NCI-H2081 (cell line): ENCODE measurements at places on chromosomes 2 and 18.

DNA sequence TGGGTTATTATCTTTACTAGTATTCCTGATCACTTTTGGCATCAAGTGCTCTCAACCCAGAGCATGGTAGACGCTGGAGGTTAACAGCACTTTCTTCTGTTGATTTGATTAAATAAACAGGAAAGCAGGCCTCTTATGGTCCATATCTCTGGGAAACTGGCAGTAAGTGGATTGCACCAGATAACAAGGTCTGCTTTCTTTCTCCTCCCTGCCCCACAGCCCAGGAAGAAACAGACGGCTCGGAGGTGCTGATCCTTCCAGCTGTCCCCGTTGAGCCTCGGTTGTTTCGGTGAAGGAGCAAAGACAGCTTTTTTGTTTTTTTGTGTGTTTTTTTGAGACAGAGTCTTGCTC lies 100.8 kb upstream of the KCTD1 start:
- DNase-seq = no peak

DNA sequence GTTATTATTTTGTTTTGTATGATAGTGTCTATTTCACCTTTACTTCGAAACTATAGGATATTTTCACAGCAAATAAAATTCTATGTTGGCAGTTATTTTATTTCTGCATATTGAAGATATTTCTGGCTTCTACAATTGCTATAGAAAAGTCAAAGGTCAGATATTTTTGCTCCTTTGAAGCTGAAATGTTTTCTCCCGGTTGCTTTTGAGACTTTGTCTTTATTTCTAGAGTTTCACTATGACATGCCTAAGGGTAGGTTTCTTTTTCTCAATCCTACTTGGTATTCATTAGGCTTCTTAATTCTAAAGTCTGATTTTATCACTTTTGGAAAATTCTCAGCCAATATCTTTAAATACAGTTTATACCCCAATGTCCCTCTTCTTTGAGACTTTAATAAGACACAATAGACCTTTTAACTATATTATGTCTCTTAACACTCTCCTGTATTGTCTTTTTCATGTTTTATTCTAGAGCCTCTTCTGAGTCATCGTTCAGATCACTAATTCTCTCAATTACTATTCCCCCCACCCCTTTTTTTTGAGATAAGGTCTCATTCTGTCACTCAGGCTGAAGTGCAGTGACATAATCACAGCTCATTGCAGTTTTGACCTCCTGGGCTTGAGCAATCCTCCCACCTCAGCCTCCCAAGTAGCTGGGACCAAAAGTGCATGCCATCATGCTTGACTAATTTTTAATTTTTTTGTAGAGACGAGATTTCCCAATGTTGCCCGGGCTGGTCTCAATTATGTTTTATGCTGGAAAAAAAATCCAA lies 50.5 kb downstream of the USP37 start:
- DNase-seq = no peak

DNA sequence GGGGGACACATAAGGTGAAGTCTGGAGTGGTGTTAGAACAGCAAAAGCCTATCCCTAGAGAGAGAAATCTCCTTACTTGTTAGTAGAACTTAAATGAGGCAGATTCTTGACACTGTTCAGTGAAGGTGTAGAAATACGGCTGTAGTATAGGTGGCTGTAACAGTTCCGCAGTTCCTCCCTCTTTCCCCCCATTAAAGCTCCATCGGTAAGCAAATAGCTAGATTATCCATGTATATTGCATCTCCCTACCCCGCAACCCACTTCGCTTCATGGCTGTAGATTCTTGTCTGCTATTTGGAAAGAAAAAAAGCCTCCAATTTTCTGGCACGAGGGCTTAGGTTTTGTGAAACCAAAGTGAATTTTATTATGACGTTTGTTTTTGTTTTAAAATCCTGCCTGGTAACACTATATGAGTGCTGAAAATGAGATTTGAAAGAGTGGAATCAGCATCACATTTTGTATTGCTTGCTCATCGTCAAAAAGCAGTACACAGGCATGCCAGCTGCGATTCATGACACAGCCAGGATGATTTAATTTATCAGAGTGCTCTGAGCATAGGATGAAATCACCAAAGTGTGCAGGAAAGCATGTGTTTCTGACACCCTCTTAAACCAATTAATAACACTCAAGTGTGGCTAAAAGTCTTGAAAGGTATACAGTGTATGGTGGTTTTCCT lies 1.4 kb downstream of the FAM171B start:
- DNase-seq = peak; percentile 47

- DNase-seq = no peak
These were observed 4.8 kb downstream of the OTX1 start for GRCh38 chr2:63055226-63056106.

GRCh38 chr2:139964721-139965440 lies 1184.7 kb upstream of the NXPH2 start:
- no peak for DNase-seq

GRCh38 chr2:157789933-157790511 lies 86.1 kb downstream of the ACVR1 start:
- DNase-seq = no peak

- DNase-seq = no peak
These were observed 31.6 kb downstream of the INPP5D start for GRCh38 chr2:233091595-233092375.

DNA sequence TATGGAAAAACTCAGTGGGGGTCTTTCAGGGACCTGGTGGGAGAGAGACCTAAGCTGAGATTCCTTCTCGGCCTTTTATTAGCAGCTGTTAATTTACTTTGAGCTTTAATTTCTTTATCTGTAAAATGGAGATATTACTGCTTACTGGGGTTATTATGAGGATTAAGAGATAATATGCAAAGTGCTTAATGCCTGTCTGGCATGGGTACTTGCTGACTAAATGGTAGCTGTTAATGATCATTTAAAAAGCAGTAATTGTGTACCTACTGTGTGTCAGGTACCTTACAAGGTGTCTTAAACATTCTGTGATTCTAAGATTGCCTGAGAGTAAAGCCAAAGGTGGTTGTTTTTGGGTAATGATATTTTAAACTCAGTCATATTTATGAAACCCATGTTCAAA lies 2.6 kb downstream of the ITGA6 start:
- DNase-seq = no peak

DNA sequence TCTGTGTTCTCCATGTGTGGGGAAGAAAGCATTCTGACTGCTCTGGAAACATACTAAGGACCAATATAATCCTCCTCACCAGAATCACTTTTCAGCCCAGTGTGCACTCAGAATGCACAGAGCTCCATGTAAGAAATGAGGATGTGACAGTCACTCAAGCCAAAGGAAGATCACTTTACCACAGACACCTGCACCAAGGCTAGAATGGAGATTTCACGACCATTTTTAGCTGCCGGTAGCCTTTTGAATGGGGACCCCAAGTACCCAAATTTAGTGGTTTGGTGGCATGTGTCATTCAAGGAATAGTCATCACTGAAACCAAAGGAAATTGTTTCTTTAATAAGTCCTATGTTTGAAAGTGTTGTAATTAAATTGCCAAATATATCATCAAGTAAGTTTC lies 613.2 kb upstream of the ACVR2A start:
- DNase-seq = no peak

DNA sequence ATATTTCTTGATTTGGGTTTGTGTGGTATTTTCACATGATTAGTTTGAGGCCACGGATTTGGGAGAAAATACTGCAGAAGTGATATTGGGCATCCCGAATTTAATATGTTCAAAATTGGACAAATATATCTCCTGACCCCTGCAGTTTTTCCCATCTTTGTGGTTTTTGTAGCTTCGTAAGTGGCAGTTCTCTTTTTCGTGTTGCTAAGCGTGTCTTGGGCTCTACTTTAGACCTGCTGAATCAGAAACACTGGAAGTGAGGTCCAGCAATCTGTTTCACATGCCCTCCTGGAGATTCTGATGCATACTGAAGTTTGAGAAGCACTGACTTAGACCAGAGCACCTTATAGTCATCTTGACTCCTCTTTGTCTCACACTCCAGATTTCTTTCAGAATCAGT lies 98.3 kb downstream of the EPB41L5 start:
- DNase-seq = no peak

GRCh38 chr2:5285872-5286769 lies 406.1 kb upstream of the SOX11 start:
- DNase-seq = no peak

DNA sequence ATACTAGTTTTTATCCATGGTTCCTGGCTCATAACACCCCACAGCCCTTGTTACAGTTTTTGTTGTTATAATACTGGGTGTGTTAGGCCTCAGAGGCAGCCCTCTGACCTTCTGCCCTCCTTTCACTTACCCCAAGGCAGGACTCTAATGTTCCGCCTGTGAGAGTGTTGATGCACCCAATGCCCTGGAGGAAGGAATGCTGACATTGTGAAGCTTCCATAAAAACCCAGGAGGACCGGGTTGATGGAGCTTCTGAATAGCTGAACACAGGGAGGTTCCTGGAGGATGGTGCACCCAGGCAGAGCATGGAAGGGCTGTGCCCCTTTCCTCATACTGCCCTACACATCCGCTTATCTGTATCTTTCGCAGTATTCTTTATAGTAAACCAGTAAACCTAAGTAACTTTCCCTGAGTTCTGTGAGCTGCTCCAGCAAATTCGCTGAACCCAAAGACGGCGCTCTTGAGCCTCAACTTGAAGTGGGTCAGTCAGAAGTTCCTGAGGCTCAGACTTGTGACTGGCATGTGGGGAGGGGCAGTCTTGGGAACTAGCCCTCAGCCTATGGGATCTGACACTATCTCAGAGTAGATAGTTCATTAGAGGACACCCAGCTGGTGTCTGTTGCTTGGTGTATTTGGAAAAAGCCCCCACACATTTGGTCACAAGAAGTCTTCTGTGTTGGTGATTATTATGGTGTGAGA lies 10.4 kb downstream of the STON1 start:
- DNase-seq = no peak

- no peak for DNase-seq
These were observed 26.4 kb upstream of the PGAP1 start for GRCh38 chr2:196952936-196953335.

GRCh38 chr18:58541789-58542425 lies 87.0 kb downstream of the ALPK2 start:
- no peak for DNase-seq

DNA sequence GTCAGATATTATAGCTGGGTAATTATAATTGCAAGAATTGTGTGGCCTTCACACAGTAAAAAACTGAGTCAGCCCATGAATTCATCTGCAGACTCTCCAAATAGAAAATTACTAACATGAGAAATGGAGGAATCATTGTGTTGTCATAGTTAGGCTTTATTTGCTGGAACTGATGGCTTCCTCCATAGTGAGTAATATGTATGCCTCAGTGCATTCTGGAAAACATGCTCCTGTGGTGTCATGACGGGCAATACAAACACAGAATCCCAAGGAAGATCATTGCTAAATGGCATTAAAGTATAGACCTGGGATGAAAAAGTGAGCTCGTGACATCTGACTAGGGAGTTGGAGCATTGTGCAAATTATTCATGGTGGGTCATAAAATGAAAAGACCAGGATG lies 23.6 kb upstream of the NMS start:
- no peak for DNase-seq

GRCh38 chr2:221771297-221771696 lies 199.2 kb upstream of the EPHA4 start:
- no peak for DNase-seq

DNA sequence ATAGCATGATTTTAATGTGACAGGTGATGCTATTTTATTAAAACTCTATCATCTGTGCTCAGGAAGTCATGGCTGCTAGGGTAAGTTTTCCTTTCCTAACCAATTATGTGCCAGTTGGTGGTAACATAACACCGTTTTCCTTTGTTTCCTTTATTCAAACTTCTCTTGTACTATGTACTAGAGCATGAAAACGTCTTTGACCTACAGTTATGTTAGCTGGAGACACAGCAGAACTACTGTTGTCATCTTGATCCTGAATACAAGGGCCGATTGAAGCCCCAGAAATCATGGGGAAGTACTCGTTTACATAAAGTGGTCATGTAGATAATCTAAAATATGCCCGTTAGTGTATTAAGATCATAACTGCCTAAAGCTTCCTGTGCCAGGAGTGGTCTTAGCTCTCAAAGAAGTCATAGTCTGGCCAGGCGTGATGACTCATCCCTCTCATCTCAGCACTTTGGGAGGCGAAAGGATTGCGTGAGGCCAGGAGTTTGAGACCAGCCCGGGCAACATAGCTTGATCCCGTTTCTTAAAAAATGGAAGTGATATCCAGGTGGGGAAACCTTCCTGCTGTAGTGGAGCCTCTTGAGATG lies 20.5 kb downstream of the NEDD4L start:
- DNase-seq = no peak

DNA sequence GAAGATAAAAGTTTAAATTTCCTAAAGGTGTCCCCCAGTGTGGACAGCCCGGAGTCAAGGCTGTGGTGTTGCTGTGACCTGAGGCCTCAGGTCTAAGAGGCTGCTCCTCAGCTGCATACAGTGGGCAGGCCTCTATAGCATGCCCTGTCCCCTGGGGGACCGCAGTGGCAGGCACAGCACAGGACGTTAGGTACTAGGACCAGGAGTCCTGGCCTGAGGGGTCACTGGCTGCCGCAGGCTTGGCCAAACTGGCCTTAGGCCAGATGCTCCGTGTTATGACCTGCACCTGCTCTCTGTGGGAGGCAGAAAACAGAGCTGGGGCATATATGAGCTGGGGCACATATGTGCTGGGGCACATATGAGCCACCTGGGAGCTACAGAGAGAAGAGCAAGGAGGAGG lies 21.2 kb upstream of the MAL start:
- no peak for DNase-seq

- no peak for DNase-seq
These were observed 317.2 kb upstream of the CDH2 start for GRCh38 chr18:28494151-28494550.

DNA sequence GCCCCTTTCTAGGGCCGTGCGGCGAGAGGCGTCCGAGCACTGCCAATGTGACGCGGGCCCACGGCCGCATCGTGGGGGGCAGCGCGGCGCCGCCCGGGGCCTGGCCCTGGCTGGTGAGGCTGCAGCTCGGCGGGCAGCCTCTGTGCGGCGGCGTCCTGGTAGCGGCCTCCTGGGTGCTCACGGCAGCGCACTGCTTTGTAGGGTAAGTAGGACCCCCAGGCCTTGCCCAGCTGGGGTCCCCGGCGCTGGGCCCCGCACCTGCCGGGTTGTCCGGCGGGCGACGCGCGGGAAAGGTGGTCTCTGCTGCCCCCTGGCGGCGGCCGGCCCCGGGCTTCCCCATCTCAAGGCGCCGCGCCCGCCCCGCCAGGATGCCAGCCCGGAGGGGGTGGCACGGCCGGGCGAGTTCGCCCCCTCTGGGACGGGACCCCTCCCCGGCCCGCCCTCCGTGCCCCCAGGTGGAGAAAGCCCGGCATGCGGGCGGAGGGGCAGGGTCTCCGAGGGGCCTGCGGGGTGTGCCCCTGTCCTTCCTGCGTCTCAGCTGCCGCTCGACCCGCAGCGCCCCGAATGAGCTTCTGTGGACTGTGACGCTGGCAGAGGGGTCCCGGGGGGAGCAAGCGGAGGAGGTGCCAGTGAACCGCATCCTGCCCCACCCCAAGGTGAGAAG lies 1.9 kb downstream of the PRSS56 start:
- DNase-seq = peak; percentile 15

GRCh38 chr2:72386288-72386687 lies 238.6 kb upstream of the CYP26B1 start:
- DNase-seq = no peak

DNA sequence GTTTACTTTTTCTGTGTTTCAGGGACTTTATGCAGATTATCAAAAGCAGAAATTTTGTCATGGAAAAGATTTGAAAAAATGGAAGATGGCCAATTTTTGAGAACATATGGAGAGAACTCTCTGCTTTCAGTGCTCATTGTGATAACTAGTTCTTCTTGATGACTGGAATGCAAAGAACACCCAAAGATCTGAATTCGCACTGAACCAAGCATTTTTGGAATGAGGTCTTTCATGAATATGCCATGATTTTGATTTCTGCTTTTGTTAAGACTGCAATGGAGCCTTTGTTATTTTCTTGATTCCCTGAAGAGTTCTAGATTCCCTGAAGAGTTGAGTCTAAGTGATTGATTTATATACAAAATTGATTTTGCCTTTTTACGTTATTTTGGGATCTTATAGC lies 124.1 kb downstream of the FMNL2 start:
- no peak for DNase-seq
